ENCODE measurements at places on chromosomes 2 and 18.
A peak's percentile ranks its signal among the peaks of the same experiment; 100 is the strongest.

- DNase-seq = no peak
These were observed 25.4 kb downstream of the SLC9A4 start for GRCh38 chr2:102498414-102498813.

- DNase-seq = no peak
These were observed 37.2 kb downstream of the ZNF521 start for GRCh38 chr18:25314838-25315190.

- DNase-seq = no peak
These were observed 17.8 kb downstream of the NLRC4 start for GRCh38 chr2:32246911-32247310.

GRCh38 chr18:3411854-3412268 is 38.1 kb upstream of the TGIF1 start:
- DNase-seq = no peak

DNA sequence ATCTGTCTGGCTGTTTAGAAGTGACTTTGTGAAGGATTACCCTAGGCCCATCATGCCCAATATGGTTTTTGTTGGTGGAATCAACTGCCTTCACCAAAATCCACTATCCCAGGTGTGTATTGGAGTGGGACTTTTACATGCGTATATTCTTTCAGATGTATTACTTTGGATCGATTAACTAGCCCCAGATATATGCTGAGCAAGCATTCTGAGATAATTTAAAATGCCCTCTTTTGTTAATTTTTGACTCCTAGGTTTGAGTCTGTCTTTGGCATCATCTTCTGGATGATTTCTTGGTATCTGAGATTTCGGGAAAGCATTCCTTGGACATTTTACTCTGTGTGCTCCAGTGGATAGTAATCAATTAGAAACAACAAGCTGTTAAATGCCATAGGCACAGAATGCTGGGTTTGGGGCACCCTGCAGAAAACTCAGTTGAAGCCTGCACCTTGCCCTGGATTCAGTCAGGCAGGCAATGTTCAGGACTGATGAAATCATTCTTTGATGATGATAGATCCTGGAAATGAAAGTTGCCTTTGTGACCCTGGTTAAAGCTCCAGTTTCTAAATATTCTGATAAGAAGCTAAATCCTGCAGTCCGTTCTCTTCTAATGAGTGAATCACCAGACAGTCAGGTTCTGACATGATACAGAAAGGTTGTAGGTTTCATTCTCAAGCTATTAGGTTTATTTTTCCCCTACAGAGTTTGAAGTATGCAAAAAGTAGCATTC is 1.1 kb downstream of the UGT1A1 start:
- DNase-seq = no peak

- DNase-seq = no peak
These were observed 37.5 kb downstream of the ST8SIA5 start for GRCh38 chr18:46719388-46719787.

- DNase-seq = peak; percentile 76
These were observed 103.4 kb downstream of the SEPTIN10 start for GRCh38 chr2:109510136-109511028.

GRCh38 chr2:204268971-204269370 is 276.3 kb upstream of the PARD3B start:
- no peak for DNase-seq

- no peak for DNase-seq
These were observed 12.1 kb downstream of the EHBP1 start for GRCh38 chr2:62717503-62718081.

DNA sequence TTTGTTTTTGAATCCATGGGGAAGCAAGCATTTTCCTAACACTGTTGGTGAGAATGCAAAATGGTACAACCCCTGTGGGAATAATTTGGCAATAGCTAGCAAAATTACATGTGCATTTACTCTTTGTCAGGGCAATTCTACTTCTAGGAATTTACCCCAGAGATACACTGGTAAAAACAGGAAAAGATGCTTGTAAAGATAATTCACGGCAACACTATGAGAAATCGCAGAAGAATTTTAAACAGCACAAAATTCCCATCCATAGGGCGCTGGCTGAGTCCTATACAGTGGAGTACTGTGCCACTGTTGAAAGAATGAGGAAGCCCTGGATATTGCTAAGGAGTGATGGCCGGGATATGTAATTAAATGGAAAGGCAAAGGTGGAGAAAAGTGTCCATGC is 75.8 kb downstream of the DGKD start:
- no peak for DNase-seq

DNA sequence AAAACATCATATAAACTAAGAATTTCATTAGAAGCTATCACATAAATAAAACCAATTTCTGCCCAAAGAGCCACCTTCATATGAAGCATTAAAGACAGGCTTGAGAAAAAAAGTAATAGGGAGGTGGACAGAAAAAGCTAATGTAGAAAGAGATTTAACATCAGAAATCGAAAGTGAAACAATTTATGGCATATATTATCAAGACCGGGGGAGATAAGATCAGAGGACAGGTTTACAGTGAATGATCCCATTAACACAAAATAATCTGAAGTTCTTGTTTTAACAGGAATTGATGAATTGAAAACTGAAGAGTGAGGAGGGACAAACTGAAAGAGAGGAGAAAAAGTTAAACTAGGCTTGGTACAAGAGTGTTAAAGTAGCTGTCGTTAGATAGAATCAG is 786.3 kb upstream of the FSHR start:
- DNase-seq = no peak

- DNase-seq = no peak
These were observed 1.1 kb downstream of the DIPK1C start for GRCh38 chr18:74456017-74456348.

DNA sequence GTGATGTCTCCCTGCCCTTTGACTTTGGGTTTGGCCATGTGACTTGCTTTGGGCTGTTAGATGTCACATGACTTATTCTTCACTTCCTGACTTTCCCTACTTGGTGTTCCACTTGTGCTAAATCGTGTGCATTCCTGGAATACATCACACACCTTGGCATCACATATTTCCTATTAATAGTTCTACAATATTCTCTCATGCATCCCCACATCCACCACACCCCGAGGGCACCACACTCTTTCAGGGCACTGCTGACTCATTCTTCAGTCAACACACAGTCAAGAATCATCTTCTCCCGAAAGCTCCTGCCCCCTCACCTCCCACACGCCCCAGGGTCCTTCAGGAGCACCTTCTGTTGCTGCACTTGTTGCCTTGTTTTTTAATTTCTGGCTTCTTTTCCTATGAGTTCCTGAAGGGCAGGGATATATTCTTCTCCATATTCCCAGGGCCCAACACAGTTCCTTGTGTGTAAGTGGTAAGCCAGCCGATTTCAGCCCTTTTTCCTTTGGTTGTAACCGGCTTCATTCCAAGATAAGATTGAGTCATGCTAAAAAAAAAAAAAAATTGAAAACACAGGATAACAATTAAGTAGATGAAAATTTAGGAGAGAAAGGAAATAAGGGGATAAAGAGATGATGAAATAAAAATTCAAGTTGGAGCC is 341.4 kb downstream of the SLC4A3 start:
- no peak for DNase-seq

GRCh38 chr18:21769206-21769605 is 28.6 kb downstream of the MIB1 start:
- DNase-seq = no peak

GRCh38 chr2:220857368-220857767 is 714.7 kb downstream of the EPHA4 start:
- DNase-seq = no peak

GRCh38 chr2:144942516-144943256 is 422.8 kb upstream of the ZEB2 start:
- DNase-seq = no peak

DNA sequence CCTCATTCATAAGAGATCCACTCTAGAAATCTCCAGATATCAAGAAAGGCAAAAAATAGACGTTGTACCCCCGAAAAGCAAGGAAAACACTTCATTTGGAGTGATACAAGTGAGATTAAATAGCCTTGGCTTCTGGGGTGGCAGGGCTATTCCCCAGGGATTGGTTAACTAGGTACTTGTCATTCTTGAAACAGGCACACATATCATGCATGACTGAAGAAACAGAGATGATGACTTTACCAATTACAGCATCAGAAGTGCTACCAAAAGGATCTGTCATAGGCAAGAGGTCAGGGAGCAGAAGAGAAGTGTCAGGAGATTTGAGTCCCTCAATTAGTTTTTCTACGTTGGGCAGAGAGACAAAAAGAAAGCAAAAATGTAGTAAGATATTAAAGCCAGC is 45.2 kb upstream of the NFU1 start:
- DNase-seq = peak; percentile 0
